ENCODE measurements at places on chromosomes 1 and 21.

GRCh38 chr21:29184037-29184436 is 53.6 kb downstream of the MAP3K7CL start:
- DNase-seq, result no peak

- no peak for DNase-seq
Measured at GRCh38 chr1:222739465-222739864, 2.5 kb downstream of the FAM177B start.

DNA sequence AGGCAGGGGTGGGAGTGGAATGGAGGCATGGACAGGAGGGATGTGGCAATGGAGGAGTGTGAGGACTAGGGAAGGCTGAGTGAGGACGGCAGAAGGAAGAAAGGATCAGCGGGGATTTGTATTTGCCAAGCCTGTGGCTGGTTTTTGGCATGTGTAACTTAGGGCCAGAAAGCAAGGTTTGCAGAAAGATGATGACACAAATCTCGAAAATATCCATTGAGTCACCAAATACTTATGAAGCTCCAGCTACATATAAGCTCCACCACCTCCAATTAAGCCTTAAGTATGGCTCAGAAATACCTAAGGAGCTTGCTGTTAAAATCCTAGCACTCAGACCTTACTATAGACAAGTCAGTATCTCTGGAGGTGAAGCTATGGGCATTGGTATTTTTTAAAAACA is 90.1 kb downstream of the OMA1 start:
- no peak for DNase-seq

DNA sequence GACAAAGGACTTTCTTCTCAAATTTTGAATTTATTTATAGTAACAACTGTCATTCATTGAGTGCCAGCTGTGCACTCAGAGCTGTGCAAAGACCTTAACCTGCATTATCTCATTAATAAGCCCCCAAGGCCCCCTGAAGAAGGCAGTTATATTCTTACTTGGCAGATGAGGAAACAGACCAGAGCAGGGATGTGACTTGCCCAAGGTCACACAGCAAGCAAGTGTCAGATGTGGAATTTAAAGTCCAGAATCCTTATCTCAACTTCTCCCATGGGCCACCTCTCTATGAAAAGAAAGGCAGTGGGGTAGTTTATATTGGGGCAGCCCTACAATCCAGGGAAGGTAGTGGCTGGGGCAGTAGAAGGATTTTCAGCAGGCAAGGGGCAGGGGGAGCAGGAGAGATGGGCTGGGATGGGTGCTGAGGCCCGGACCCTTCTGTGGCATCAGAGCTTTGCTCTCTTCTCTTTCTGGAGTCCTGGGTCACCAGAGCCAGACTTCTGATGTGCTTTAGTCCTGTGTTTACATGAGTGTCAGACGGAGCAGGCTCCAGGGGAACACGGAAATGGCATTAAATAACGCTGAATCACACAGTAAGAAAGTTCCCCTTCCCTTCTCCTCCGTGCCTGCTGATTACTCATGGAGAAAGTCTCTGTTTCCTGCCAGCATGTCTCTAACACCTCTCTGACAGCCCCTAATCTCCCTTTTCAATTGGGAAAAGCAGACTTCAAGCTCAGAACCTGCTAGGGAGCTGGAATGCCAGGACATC is 39.5 kb downstream of the EPHB2 start:
- DNase-seq, result no peak

DNA sequence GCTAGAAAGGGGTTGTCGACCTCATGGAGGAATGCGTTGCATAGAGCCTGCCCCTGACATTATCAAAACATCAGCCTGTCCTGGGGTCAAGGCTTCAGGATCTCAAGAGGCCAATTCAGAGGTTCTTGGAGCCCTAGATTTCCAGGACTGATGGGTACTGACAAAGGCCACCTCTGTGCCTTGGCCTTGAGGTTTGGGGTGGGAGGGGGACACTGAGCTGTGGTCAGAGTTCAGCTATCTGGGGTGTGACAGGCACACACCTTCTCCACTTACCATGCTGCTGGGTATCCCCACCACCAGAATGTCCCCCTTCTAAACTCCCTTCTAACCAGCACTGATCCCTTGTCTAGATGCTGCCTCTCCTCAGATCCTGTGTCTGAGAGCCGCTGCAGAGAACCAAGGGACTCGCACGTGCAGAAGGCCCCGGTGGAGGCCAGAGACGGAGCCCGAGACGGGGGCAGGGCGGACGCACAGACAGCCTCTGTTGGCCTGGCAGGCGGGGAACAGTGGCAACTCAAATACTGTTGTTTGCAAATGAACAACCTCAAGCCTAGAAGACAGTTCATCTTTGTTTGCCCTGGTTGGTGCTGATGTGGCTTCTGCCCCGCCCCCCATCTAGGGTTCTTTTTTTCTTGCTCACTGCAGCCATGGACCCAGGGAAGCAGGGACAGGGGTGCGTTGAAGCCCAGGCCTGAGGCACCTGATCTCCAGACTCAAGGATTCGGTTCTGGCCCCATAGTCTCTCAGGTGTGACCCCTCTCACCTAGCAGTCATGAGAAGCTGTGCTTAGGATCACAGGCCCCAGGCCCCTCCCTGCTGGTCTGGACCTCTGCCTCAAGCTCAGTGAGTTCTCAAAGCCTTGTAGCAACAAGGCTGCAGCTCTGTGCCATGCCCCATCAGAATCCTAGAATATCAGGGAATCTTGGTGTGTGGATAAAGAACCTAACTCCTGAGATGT is 28.1 kb upstream of the CSF1 start:
- no peak for DNase-seq

GRCh38 chr1:170010443-170010842 is 64.1 kb downstream of the KIFAP3 start:
- no peak for DNase-seq

GRCh38 chr1:110125810-110126209 is 13.6 kb downstream of the UBL4B start:
- no peak for DNase-seq

DNA sequence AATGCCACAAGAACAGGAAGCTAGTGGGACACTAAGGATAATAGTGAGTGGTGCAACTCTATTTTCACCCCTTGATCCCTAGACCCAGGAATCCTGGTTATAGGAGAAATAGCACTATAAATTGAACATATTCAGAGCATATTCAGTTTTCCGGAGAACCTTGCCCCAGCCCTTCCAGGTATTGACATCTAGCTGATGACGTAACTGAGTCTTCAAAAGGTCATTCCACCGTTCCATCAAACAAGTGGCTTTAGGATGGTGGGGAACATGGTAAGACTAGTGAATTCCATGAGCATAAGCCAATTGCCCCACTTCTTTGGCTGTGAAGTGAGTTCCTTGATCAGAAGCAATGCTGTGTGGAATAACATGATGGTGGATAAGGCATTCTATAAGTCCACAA is 2.9 kb downstream of the MROH9 start:
- DNase-seq, result no peak

DNA sequence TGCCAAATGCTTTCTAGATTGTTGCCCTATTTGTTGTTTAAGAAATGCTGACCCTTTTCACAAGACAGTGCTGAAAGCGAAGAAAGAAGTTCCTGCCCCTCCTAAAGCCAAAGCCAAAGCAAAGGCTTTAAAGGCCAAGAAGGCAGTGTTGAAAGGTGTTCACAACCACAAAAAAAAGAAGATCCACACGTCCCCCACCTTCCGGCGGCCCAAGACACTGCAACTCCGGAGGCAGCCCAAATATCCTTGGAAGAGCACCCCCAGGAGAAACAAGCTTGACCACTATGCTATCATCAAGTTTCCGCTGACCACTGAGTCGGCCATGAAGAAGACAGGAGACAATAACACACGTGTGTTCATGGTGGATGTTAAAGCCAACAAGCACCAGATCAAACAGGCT is 55.7 kb downstream of the PSMG1 start:
- no peak for DNase-seq

GRCh38 chr1:47906527-47907176 is 90.5 kb downstream of the TRABD2B start:
- DNase-seq, result no peak

GRCh38 chr1:15106608-15107007 is 46.9 kb upstream of the TMEM51 start:
- DNase-seq, result no peak

DNA sequence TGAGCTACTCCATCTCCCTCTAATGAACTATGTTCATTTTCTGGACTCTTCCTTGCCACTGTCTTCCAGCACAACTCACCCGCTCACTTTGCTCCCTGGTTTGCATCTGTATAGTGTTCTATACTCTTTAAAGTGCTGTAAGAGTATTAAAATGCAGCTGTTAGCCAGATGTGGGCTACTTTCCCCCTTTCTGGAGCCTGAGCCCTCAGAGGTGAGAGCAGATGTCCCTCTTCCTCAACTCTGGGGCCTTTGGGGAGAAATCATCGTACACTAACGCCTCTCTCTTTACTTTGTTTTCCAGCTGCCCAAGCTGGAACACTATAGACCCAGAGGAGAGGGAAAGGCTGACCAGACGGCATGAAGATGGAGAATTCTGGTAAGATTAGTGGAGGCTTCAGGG is 39.4 kb downstream of the CAPN2 start:
- no peak for DNase-seq

GRCh38 chr1:212203630-212204029 is 81.6 kb upstream of the PPP2R5A start:
- DNase-seq, result no peak

DNA sequence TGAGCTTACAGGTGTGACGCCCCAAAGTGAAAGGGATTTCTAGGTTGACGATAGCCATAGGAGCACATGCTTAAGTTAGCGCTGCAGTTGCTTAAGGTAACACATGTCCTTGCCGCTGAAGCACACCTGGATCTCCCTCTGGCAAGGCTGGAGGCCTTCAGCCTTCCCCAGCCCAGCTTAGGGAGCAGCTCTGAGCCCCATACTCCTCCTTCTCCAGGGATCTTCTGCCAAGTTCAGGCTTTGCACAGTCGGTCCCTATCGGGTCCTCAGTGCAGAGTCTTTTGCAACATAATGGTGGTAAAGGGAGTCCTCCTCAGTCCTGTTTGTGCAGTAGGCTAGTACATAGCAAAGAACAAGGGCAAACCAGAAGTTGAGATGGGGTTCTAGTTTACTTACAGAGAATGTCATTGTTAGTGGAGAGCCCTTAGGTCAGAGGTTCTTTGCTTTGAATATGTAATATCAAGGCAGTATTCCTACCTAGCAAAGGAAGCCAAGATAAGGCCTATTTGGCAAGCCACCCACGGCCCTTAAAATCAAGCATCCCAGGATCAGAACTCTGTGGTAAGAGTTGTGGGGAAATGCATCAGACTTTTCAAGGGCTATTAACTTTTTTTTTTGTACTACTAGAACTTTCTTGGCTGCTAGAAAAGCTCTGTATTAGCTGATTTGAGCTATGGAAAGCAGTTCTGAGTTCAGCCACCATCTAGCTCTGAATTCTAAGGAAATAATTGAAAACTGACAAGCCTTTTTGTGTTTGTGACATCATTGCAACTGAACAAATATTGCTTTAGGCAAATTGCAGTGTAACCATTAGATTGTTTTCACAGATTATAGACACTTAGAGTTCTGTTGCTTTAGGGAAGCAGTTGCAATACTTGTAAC is 1.4 kb downstream of the EVA1C start:
- no peak for DNase-seq

GRCh38 chr1:44853201-44853600 is 10.1 kb upstream of the PTCH2 start:
- no peak for DNase-seq

GRCh38 chr1:232912845-232913580 is 37.4 kb upstream of the NTPCR start:
- DNase-seq, result no peak

DNA sequence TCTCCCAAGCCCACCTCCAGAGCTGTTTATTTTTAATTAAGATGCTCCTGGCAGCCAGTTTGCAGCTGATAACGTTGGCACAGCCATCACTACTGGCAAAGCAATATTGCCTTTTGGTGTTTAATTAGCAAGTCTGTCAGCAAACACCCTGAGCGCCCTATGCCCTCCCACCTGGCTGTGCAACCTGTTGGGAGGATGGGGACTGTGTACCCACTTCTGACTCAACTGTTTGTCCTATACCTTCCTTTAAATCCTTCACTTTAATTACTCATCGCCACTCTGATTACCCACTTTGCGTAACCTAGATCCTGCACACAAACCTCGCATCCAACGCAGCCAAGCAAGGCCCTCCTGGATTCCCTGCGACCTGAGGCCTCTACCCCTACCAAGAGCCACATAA is 67.1 kb downstream of the BCAR3 start:
- DNase-seq, result no peak

GRCh38 chr21:16583556-16583955 is 853.8 kb downstream of the USP25 start:
- no peak for DNase-seq

DNA sequence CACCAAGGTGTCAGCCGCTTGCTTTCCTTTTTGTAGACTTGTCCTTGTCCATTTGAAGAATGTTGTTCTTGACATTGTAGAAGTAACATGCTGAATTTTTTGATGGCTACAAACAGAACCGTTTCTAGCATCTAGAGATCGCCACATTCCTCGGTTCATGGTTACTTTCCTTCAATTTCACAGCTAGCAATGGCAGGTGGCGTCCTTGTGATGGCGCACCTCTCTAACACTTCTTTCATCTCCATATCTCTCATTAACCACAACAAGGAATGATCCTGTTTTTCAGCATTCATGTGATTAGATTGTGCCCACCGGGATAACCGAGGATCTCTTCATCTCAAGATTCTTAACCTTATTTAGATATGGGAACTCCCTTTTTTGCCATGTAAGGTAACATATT is 2129.8 kb downstream of the NCAM2 start:
- no peak for DNase-seq

GRCh38 chr1:197307551-197307950 is 39.5 kb downstream of the CRB1 start:
- DNase-seq, result no peak

- no peak for DNase-seq
Measured at GRCh38 chr1:166612886-166613285, 226.4 kb upstream of the POGK start.

DNA sequence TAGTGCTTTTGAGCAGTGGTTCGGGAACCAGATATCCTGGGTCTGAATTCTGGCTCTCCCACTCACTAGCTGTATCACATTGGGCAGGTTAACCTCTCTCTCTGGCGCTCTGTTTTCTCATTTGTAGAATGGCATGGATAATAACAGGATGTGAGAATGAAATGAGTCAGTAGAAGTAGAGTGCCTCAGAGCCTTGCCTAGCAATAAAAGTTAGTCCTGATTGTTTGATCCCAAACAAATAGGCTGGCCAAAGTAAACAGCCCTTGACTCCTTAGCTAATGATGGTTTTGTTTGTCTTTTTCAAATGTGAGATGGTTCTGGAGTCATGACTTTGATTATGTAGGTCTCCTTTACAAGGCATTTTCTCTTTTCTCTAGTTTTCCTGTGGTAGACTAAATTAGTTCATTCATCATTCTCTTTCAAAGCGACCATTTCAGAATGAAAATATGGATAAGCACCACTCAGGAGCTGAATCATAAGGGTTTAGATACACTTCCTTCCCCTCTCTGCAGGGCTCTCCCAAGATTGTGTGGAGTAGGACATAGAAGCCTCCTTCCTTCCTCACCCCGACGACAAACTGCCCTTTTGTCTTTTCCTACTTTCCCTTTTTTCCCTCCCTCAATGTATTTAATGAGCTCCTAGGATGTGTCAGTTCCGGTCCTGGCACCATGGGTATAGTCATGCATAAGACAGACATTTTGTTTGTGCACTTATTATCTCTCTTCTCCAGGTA is 23.1 kb downstream of the KIAA0040 start:
- no peak for DNase-seq
